T follicular helper cell (primary cell): ENCODE measurements at places on chromosomes 2 and 18.

DNA sequence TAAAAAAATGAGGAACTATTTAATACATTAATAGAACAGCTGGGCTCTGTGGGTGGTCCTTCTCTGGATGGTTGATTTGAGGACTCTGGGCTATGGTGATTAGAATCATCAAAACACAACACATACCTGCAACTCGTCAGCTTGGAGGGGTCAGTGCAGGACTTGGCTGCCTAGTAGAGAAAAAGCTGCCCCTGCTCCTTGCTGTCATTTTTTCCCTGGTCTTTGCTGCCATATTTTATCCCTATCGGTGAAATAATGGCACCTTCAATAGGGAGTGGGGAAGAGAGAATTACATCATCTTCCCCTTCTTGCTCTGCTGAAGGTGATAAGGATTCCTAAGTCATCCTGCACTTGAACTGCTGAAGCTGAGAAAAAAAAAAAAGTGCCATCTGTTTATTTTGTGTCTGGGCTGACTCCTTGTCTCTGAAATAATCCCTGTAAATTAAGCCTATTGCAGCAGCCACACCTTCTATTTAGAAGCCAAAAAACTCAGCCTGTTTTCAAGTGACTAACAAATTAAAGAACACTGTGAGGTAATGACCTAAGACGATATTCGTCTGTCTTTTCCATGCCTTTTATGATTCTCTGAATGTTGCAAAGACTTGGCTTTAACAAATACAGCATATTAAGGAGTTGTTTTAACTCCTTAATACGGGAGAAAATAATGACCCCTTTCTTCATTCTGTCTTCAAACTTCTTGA is 89.3 kb downstream of the ACVR1 start:
- DNase-seq, result no peak

GRCh38 chr18:39188278-39188677 is 1622.7 kb upstream of the CELF4 start:
- no peak for DNase-seq

GRCh38 chr2:197217541-197217940 is 93.0 kb downstream of the ANKRD44 start:
- DNase-seq, result no peak

DNA sequence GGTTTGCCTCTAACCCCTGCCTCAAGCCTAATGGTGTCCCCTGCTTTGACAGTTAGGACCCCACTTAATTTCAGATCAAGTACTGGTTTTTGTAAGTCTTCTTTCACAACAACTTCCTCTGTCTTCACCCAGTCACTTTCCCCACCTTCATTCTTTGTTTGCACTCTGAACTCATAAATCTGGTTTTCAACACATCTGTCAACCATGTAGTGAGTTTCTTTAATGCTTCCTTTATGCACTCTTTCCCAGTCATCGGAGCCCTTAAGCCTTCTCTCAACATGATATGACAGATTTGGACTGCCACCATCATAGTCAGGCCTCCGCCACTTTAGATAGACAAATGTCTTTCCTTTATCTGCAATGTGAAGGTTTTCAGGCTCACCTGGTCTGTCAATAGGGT is 109.1 kb downstream of the PLEKHA3 start:
- DNase-seq, result no peak

GRCh38 chr18:1062588-1062987 is 157.9 kb downstream of the ADCYAP1 start:
- no peak for DNase-seq

- DNase-seq, result no peak
These were observed 120.2 kb downstream of the MYO3B start for GRCh38 chr2:170298115-170298514.

DNA sequence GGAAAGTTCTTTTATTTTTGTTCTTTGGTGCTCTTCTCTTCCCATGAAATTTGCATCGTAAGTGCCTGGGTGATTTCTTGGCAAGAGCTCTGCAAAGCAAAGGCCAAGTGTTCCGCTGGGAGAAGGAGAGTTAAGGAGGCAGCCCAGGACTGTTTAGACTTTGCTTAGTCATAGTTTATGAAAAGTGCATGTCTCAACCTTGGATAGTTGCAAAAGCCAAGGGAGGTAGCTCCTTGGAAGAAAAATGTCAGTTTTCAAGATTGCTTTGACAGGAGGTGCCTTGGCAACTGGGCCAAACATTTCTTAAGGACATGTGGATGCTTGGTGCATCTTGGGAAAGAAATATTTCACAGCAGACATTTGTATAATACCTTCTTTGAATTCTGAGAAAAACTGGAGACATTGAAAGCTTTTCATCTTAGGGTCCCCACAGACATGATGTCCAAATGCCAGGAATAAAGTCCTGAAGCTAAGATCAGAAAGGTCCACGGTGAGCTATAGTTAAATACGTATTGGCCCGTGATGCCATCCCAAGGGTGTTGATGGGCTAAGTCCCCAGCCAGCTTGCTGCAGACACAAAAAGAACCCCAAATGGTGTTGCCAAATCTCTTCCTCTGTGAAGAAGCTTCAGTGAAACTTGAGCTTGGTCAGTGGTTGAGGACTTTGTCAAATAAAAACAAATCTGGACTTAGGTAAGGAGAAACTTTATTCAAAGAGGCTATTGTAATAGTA is 96.3 kb upstream of the THUMPD2 start:
- DNase-seq, result no peak

GRCh38 chr2:50606860-50607259 is 425.1 kb downstream of the NRXN1 start:
- DNase-seq, result no peak

- DNase-seq, result no peak
These were observed 110.2 kb upstream of the GPC1 start for GRCh38 chr2:240325016-240326007.

GRCh38 chr18:55093295-55093694 is 134.0 kb upstream of the CCDC68 start:
- no peak for DNase-seq

- no peak for DNase-seq
These were observed 159.2 kb downstream of the CPS1 start for GRCh38 chr2:210715560-210716082.

DNA sequence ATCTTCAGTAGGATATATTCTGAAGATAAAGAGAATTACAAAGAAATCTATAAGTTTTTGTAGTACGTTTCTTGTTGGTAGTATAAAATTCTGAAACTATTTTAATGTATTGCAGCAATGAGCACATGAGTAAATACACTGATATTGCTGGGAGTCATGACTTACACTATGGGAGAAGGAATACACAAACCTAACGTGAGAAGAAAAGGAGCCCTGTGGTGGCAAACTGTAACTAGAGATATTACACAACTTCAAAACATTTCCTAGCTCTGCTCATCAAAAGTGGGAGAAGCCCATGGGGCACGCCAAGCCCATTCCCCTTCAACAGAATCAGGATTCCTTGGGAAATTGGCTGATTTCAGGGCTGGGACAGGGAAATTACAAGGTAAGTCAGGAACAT is 20.5 kb downstream of the SPIRE1 start:
- DNase-seq, result no peak

- no peak for DNase-seq
These were observed 834.9 kb upstream of the SLC39A10 start for GRCh38 chr2:194822097-194822496.

DNA sequence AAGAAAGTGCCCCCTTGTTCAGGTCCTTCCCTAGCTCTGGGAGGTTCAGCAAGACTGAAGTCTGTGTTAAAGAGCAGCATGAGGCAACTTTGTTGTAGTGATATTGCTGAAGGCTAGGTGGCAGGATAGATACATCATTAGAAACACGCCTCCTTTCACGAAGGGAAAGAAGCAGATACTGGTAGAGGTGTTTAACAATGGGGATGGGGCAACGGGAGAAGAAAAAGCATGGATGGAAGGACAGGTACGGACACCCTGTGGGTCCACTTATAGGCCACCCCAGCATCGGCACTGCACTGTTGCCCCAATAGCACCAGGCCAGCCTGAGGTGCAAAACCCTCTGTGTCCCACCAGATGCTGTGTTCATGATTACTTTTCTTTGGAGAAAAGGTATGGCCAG is 3.5 kb upstream of the IGFBP5 start:
- no peak for DNase-seq

GRCh38 chr18:34514238-34514637 is 195.9 kb upstream of the DTNA start:
- no peak for DNase-seq

- DNase-seq, result no peak
These were observed 109.3 kb downstream of the ANTXR1 start for GRCh38 chr2:69122271-69122670.
